Fibroblast of lung (primary cell): ENCODE measurements at places on chromosomes 2 and 18. TPM values are rescaled to one million over a fixed set of nuclear protein-coding genes. Genes with fewer than 3 reads are reported as not detected.

VWA3B gene
- total RNA-seq: 0.17 and 0.26 TPM in 2 replicates

GRCh38 chr2:153213022-153213421 lies 265.5 kb downstream of the RPRM start:
- no peak for DNase-seq
- H3K36me3 ChIP-seq: no peaks in the 10 kb centered on the region
- H3K4me3 ChIP-seq: no peak overlapping the region
- no peaks in the 10 kb centered on the region for H3K4me1 ChIP-seq

ALPG gene
- total RNA-seq: not detected in 2 replicates

GKN2 gene
- not detected in 2 replicates for total RNA-seq

DNA sequence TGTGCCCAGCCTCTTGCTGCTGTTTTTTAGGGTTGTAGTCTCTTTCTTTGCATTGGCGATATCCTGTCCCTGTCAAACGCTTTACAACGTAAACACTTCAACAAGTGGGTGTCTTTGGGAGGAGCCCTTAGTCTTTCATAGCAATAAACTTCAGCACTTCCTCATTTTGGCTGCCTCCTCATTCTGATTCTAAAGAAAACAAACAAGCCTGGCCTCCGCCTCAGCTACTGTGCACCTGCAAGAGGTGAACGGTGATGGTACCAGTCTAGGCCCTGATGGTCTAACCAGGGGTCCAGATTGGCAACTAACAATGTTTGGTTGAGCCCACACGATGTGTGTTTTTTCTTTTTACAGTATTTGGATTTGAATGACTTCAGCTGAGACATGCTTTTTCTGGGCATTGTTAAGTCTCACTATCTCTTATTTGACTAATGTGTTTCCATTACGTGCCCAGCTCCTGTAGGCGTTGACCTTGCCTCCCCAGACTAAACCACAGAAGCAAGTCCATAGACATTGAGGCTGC lies 53.2 kb upstream of the CUL3 start:
- H3K4me3 ChIP-seq: no peak overlapping the region
- H3K36me3 ChIP-seq: no peaks in the 10 kb centered on the region
- no peaks in the 10 kb centered on the region for H3K4me1 ChIP-seq
- no peak overlapping the region for H3K27ac ChIP-seq
- peak; percentile 29 for DNase-seq
- no peaks in the 10 kb centered on the region for H3K27me3 ChIP-seq

CDH19 gene
- not detected in 2 replicates for total RNA-seq

PROKR1 gene
- total RNA-seq: not detected in 2 replicates

DNA sequence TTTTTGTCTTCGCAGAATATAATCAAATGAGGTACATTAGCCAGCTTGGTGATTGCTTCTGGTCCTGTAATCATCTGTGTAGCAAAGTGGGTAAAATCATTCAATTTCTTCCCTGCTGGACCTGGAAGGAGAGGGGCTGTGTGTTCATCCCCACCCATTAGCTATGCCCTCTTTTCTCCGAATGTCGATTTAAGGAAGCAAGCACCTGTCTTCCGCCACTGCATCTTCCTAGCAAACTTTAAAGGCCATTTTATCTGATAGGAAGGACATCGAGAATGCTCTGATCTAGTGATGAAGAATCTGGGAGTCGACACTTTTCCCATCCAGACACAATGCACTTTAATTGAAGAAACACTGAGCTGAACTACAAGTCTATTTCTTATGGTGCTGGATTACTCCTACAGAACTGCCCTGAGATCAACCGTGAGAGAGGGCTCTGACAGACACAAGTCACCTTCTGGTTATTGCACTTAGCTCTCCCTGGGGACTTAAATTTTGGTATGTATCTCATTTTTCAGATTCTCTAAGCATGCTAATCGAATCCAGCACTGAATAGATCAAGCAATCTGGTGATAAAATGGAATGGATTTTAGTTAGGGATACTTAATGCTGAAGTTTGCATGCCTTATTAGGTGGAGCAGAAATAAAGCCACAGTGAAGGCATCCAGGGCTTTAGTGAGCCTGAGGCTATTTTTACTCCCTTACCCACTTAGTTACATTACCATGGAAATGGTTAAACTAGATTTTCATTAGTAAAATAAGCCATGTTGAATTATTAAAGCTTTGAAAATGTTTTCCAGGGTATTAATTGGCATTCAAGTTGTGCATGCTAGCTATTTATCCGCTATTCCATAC lies 1.3 kb downstream of the NYAP2 start:
- H3K4me1 ChIP-seq: no peaks in the 10 kb centered on the region
- no peak overlapping the region for H3K27ac ChIP-seq
- no peak overlapping the region for H3K4me3 ChIP-seq
- no peaks in the 10 kb centered on the region for H3K36me3 ChIP-seq
- DNase-seq: no peak

GRCh38 chr2:195596840-195597239 lies 60.2 kb upstream of the SLC39A10 start:
- DNase-seq: no peak
- no peaks in the 10 kb centered on the region for H3K4me1 ChIP-seq
- no peak overlapping the region for H3K27ac ChIP-seq
- H3K27me3 ChIP-seq: no peaks in the 10 kb centered on the region
- no peaks in the 10 kb centered on the region for H3K36me3 ChIP-seq

DNA sequence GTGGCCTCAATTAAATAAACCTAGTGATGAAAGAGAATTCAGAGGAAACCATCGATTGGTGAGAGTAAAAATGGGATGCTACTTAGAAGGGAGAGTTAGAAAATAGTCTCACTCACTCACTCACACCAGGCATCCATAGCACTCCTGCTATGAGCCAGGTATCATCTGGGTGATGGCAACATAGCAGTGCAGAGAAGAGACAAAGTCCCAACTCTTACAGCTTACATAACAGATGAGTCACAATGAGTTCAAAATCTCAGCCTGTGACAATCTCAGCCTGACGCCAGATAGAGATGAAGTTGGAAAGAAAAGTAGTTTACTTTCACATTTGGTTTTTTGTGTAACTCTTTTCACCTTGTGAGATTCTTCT lies 55.4 kb upstream of the THOC1 start:
- H3K4me1 ChIP-seq: peaks cover 8% of the 10 kb centered on the region
- DNase-seq: peak; percentile 58
- peaks cover 7% of the 10 kb centered on the region for H3K27me3 ChIP-seq
- H3K36me3 ChIP-seq: no peaks in the 10 kb centered on the region
- no peak overlapping the region for H3K27ac ChIP-seq
- H3K4me3 ChIP-seq: no peak overlapping the region

B4GALT6 gene
- 1.3 and 1.5 TPM in 2 replicates for total RNA-seq

CHN1 gene
- total RNA-seq: 59.1 and 203 TPM in 2 replicates

FBXO15 gene
- total RNA-seq: 0.77 and 0.83 TPM in 2 replicates

CHRNG gene
- total RNA-seq: not detected in 2 replicates

ZNF516 gene
- 28.0 and 32.7 TPM in 2 replicates for total RNA-seq

- H3K27ac ChIP-seq: no peak overlapping the region
- no peak overlapping the region for H3K4me3 ChIP-seq
- H3K27me3 ChIP-seq: no peaks in the 10 kb centered on the region
- DNase-seq: peak; percentile 50
These were observed 48.1 kb upstream of the TBC1D8 start for GRCh38 chr2:101199251-101199791.

ARHGAP25 gene
- 3.1 and 5.8 TPM in 2 replicates for total RNA-seq

DNA sequence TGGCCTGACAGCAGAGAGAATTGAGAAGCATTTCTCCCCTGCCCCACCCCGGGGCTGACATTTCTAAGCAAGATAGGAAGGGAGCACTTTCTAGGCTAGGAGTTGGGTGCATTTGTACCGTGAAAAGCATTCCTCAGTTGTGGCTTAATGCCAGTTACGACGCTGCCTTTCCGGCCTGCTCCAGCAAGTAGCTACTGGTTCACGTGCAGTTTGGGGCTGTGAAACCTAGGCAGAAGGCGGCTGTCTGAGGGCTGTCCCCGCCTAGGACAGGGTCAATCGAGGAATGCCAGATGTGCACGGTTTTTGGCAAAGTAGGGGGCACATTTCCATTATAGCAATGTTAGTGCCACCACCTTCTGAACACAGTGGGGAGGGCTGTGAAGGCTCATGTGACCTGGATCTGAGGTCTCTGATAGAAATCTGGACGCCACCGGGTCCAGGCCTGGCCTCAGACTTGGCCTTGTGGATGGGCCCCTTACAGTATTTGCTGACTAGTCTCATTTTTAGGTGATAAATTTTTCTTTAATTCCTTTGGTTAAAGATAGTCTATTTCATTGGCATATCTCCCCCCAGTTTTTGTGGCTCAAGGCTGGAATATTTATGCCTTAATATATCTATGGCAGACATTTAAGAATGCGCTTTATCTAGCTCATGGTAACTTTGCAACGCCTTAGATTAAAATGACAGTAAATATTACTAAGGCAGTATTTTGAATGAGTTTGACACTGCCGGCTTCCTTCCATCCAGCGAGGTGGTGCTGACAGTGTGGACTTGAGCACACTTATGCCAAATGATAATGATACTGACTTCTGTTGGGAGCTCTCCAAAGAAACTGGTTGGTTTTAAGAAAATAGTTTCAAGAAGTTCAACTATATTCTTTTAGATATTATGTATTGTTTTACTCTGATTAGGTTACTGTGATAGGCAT lies 78.7 kb downstream of the LPIN1 start:
- H3K4me1 ChIP-seq: peaks cover 10% of the 10 kb centered on the region
- no peak overlapping the region for H3K4me3 ChIP-seq
- H3K36me3 ChIP-seq: peaks cover 9% of the 10 kb centered on the region
- no peaks in the 10 kb centered on the region for H3K27me3 ChIP-seq
- no peak overlapping the region for H3K27ac ChIP-seq

DNA sequence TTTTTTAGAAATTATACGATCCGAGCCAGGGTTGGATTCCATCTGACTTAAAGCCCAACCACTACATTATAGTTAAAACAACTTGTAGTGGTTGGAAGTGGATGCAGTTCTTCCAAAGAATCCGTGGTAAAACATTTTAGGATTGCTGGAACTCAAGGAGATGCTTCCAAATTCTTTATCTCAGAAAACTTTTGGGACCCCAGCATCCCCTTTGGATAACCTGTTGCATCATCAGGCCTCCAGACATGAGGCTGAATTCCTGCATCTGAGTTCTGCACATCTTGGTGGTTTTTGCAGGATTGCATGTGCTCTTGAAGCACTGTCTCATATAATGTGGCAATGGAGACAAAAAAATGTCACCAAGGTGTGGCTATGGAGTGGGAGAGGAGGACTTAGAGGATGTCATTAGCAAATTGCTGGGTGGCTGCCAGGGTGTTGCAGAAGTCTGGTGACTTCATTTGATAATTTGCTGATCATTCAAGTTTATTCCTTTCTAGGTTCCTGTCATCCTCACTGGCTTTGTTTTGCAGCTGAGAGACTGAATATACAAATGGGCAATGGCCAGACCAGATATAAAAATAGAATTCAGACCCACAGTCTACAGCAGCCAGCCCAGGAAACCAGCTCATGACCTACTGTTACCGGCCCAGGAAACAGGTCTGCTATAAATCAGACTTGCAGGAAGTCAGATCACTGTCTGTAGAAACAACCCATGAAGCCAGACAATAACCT lies 207.7 kb downstream of the BCL2 start:
- DNase-seq: no peak
- H3K36me3 ChIP-seq: no peaks in the 10 kb centered on the region
- no peak overlapping the region for H3K4me3 ChIP-seq
- no peaks in the 10 kb centered on the region for H3K4me1 ChIP-seq
- H3K27me3 ChIP-seq: no peaks in the 10 kb centered on the region

GRCh38 chr2:190507135-190507534 lies 27.4 kb downstream of the NEMP2 start:
- DNase-seq: no peak
- no peaks in the 10 kb centered on the region for H3K4me1 ChIP-seq
- H3K27me3 ChIP-seq: no peaks in the 10 kb centered on the region

- DNase-seq: peak; percentile 51
- H3K36me3 ChIP-seq: no peaks in the 10 kb centered on the region
- no peak overlapping the region for H3K27ac ChIP-seq
- peak overlapping the region; percentile 17 for H3K4me3 ChIP-seq
- H3K4me1 ChIP-seq: peaks cover 5% of the 10 kb centered on the region
- peaks cover 22% of the 10 kb centered on the region for H3K27me3 ChIP-seq
These were observed 559 bp downstream of the TMEM37 start for GRCh38 chr2:119431976-119432850.

DNA sequence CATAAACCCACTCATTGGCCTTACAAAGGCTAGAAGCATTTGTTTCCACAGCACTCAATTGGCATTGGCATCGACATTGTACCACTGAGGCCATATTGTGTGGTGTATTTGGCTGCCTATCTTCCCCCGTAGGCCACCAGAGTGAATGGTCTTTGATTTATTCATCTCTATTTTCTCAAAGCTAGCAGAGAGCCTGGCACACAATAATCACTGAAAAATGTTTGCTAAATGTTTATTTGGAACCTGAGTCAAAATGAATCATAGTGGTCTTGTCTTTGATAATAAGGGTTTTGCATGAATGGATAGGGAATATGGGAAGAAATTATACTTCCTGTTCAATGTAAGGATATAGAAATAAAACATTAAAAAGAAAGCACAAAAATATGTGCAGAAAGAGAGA lies 107.3 kb upstream of the SLC8A1 start:
- no peak overlapping the region for H3K27ac ChIP-seq
- no peaks in the 10 kb centered on the region for H3K36me3 ChIP-seq
- H3K4me1 ChIP-seq: no peaks in the 10 kb centered on the region
- no peaks in the 10 kb centered on the region for H3K27me3 ChIP-seq

- no peaks in the 10 kb centered on the region for H3K36me3 ChIP-seq
- H3K27ac ChIP-seq: no peak overlapping the region
- no peak for DNase-seq
- no peaks in the 10 kb centered on the region for H3K4me1 ChIP-seq
These were observed 531.2 kb upstream of the SMIM21 start for GRCh38 chr18:75958683-75959082.

DNAJC5G gene
- total RNA-seq: not detected in 2 replicates
